GM23338 (cell line): ENCODE measurements at places on chromosomes 13 and 19. TPM values are rescaled to one million over a fixed set of nuclear protein-coding genes. Genes with fewer than 3 reads are reported as not detected.

The APC2 gene
- polyA plus RNA-seq: 1.4 TPM in 2 replicates

The CEACAM7 gene
- polyA plus RNA-seq: not detected in 2 replicates

The TNFSF11 gene
- polyA plus RNA-seq: 9.2 and 9.9 TPM in 2 replicates

The CAPN12 gene
- 19.1 and 21.8 TPM in 2 replicates for polyA plus RNA-seq

The ATP8B3 gene
- 1.7 and 2.1 TPM in 2 replicates for polyA plus RNA-seq

DNA sequence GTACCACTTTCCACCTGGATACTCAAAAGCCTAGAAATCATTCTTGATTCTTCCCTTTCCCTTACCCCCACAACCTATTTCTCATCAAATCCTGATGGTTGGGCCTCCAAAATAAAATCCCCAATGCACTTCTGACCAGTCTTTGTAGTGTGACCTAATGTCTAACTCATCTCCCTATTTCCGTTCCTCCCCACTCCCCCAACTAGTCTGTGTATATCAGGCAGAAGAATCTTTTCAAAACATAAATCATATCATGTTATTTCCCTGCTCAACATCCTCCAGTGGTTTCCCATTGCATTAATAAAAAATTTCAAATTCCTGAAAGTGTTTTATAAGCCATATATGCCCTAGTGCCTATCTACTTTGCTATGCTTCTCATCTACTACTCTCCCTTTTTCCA, 17.7 kb downstream of the CCDC122 start:
- no peak for DNase-seq

GRCh38 chr19:42174958-42175734, 42.3 kb downstream of the DEDD2 start:
- DNase-seq: peak; percentile 45

- DNase-seq: no peak
Observed at GRCh38 chr13:108077284-108077683, 138.1 kb downstream of the LIG4 start.

GRCh38 chr19:34808566-34808965, 35.6 kb upstream of the ZNF599 start:
- DNase-seq: no peak

DNA sequence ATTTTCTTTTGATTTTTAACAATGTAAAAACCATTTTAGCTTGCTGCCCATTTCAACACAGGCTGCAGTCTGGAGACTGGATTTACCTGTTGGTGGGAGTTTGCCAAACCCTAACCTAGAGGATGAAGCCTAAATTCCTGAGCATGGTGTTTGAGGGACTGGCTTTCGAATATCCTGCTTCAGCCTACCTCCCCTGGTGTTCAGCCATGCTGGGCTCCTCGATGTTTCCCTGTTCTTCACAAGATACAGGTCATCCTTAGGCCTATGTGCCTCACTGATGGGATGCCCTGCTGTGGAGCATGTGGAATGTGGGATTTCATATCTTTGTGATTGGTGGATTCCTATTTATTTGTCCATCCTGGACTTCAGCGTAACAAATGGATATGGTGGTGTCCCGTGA, 20.4 kb upstream of the ERCC5 start:
- peak; percentile 40 for DNase-seq

- DNase-seq: no peak
Observed at GRCh38 chr13:92769046-92769445, 457.6 kb upstream of the GPC6 start.

GRCh38 chr19:20247016-20247683, 80.1 kb downstream of the ZNF486 start:
- DNase-seq: peak; percentile 69

- no peak for DNase-seq
Observed at GRCh38 chr19:15290166-15290565, 42.2 kb downstream of the BRD4 start.

- no peak for DNase-seq
Observed at GRCh38 chr13:22108283-22108942, 437.5 kb downstream of the FGF9 start.

DNA sequence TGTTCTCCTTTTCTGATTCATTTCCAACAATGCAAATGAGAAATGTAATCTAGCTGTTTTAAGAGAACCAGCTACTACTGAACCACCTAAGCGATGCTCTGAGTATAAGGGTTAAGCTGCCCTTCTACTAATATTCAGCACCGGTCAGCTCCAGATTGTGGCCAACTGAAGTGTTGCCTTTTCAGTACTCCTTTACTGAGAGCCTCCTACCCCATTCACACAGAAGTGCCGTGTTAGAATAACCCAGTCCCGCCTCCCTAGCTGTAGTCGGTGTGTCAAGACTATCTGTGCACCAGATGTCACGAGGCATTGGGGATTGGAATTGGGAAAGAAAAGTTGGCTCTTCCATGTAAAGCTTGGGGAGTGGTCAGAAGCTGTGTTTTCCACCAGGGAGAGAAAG, 45.4 kb downstream of the FAM124A start:
- DNase-seq: peak; percentile 44

DNA sequence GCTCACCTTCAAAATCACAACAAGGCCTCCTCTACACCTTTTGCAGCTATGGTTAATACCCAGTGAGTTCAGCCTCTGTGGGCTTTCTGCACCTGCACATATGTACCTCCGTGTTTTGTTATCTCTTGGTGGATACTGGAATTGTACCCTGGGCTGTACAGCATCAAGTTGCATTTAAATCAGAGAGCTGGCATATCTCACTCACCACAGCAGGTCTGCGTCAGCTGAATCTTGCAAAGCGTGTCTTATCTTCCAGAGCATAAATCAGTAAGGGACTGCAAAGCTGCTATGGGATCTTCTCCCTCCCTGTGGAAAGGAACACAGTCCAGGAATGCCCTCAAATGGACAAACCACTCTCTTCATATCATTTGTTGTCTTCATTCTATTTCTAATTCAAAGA, 1048.7 kb downstream of the UQCRFS1 start:
- no peak for DNase-seq

DNA sequence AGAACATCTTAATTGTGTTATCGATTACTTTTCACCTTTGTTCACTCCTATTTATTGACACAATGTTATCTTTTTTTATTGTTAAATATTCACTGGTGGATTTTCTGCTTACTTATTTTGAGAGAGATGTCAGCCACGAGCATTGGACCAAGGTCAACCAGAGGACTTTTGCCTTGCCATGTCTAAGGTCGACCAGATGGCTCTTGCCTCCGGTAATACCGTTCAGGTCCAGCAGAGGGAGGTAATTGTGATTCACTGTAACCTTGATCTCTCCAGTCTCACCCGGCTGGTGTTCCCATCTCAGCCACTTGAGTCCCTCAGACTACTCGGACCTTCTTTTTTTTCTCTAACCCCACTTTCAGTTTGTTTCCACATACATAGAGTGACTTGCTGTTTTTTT, 1438.1 kb downstream of the UQCRFS1 start:
- peak; percentile 63 for DNase-seq

GRCh38 chr13:100175078-100175802, 86.3 kb downstream of the PCCA start:
- DNase-seq: no peak

DNA sequence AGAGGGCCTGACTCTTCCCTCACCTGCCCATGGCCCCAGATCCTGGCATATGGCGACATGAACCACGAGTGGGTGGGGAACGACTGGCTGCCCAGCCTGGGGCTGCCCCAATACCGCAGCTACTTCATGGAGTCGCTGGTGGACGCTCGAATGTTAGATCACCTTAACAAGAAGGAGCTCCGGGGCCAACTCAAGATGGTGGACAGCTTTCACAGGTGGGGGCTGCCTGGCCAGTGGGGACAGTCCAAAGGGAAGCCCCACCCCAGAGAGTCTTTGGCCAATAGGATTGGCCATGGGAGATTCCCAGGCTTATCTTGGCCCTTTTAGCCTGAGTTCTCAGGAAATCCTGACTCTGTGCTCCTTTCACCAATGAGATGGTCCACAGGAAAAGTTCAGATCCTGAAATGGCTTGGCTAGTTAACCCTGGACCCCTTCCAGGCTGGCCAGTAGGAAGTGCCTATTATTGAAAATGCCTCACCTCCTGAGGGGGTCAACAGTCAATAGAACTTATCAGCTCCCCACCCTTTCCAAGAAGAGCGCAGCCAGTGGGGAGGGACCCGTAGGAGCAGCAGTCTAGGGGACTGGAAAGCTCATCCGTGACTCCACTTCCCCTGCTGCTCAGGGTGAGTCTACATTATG, 7.0 kb downstream of the HRC start:
- no peak for DNase-seq

- no peak for DNase-seq
Observed at GRCh38 chr19:38070573-38070972, 153.4 kb downstream of the DPF1 start.

DNA sequence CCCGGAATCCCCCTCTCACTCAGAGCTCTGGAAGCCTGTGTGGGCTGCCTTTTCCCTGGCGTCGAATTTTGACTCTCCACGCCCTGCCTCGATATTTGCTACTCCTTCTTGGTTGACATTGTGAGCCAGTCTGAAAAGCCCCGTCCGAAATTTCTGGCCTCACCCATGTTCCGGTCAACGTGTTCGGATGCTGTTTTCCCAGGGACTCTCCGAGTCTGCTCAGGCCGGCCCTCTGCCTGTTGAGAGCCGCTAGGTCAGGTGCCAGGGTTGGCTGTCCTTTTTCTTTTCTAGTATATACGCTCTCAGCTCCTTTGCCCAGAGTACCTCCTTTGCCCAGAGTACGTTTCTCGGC, 6.8 kb upstream of the DGKH start:
- peak; percentile 83 for DNase-seq

DNA sequence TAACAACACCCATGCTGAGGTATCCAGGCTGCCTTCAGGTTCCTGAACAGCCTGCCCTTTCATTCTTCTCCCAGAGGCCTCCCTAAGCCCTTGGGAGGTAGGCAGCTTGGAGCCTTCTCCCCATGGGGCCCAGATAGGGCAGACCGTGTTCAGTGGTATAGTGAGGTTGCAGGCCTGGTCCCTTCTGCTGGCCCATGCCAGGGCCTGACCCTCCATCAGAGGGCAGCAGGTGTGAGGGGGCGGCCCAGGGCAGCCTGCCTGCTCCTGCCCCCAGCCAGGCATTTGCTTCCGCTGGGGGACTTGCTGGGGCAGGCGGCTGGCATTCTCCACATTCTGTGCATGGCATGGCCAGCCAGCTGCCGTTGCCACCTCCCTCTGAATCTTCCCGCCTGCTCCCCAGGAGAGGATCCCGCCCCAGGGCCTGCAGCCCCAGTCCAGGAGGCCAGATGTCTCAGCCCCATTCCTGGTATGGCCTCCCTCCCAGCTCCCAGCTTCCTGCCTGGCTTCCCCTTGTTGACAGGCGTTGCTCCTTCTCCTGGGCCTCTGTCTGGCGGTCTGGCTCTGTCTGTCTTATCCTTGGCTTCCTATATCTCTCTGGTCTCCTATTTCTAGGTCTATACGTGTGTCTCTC, 8.9 kb downstream of the CIC start:
- DNase-seq: no peak

GRCh38 chr19:18122860-18123795, 25.6 kb downstream of the MAST3 start:
- DNase-seq: no peak

- no peak for DNase-seq
Observed at GRCh38 chr19:12886651-12886968, 391 bp downstream of the KLF1 start.
